GM04504 (cell line): ENCODE measurements at places on chromosomes 1 and 21.

DNA sequence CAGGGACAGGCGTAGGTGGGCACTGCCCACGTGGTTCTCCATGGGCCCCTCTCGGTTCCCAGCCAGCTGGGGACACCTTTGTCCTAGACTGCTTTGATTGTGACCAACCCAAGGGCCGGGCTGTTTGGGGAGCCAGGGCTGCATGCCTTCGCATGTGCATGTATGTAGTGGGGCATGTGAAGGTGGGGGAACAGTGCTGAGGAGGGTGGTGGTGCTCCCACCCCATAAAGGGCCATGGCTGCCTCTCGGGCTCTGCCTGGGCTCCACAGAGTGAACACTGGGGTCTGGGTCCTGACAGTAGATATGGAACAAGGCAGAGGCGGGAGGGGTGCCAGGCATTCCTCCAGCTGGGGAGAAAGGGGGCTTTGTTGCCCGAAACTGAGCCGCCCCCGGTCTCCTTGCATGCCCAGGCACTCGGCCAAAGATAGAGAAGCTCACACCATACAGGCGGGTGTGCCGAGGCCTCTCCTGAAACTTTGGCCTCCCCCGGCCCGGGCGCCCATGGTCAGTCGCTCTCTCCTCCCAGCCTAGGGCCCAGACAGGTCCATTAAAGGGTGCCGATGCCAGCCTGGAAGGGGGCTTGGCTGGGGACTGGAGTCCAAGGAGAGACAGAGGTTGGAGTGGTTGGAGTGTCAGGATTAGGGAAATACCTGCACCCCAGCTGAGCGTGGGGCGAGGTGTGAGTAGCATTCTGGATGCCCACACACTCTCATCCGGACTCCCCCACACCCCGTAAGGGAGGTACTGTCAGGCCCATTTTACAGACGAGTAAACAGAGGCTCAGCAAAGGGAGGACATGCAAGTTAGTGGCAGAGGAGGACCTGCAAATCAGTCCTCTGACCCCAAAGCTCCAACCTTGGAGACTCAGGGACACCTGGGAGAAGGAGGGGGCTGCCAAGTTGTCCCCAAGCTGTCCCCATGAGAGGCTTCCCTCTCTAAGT lies 41.1 kb downstream of the EPHA2 start:
- DNase-seq: no peak

DNA sequence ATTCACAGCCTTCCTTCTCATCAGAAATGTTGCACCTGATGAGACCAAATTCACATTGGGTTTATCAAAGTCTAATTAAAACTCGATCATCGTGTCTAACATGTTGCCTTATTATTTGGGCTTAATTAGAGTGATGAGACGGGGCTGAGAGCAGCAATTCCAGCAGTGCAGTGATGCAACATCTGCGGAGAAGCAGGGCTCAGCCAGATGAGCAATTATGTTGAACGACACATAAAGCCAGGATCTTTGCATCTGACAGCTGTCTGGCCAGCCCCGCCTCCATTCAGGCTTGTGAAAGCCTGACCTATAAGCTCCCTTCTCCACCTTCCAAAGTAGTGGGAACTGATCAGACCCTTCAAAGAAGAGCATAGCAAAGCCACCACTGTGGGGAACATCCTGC lies 109.8 kb downstream of the C1orf94 start:
- DNase-seq: no peak

DNA sequence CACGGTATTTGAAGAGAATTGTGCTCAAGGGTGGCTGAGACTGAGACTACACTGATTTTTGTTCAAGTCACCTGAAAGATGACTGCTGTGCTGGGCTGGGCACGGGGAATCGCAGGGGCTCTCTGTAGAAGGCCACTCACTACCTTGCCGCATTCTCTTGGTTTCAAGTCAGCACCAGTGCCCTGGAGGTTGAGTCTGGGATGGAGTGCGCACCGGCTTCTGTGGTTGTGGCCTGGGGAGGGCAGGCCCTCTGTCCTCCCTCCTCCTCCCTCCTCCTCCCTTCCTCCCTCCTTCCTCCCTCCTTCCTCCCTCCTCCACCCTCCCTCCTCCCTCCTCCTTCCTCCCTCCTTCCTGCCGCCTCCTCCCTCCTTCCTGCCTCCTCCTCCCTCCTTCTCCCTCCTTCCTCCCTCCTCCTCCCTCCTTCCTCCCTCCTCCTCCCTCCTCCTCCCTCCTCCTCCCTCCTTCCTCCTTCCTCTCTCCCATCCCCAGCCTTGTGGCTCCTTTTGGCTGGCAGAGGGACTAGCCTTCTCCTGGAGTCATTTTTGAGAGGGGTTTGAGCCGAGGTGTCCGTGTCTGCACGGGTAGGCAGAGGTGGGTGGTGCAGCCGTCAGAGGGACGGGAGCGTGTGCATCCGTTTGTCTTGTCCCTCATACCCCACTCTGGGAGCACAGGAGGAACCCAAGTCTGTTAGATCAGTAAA lies 9.5 kb downstream of the RER1 start:
- no peak for DNase-seq

DNA sequence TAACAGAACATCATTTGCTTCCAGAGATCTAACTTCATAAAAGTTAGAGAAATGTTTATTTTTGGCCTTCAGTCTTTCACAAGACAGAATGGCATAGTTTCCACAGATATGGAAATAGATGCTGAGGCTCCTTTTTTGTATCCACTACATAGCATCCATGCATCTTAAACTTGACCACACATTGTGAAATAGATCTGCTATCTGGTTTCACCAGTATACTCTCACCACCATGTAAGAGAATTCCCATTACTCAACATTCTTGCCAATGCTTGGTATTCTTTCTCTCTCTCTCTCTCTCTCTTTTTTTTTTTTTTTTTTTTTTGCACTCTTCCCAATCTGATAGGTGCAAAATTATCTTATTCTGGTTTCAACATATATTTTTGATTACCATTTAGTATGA lies 52.1 kb upstream of the PRMT6 start:
- no peak for DNase-seq

GRCh38 chr1:11053758-11054137 lies 6.1 kb downstream of the SRM start:
- DNase-seq: no peak

DNA sequence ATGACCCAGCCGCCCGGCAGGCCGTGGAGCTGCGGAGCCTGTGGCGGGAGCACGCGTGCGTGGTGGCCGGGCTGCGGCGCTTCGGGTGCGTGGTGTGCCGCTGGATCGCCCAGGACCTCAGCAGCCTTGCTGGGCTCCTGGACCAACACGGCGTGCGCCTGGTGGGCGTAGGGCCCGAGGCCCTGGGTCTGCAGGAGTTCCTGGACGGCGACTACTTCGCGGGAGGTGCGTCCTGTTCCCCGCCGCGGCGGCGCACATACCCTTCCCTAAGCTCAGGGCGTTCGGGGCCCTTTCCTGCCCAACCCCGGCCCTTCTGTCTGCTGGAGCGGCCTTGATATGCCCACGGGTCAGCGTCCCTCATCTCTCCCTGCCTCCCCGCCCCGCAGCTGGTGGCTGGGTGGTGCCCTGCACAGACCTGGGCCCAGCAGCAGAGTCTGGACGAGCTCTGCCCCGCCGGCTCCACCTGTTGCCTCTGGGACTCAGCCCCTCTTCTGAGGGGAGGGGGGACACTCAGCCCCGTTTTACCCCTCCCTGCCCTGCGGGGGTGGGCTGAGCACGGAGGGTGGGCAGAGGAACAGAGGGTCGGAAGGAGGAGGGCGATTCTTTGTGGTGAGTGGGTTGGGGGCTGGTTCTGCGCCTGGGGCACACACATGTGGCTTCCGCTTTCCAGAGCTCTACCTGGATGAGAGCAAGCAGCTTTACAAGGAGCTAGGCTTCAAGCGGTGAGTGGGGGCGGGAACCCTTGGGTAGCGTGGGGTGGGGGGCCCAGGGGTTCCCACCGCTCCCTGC lies 688 bp downstream of the PRXL2B start:
- peak; percentile 1 for DNase-seq

- peak; percentile 89 for DNase-seq
These were observed at the start of gene DUSP12 for GRCh38 chr1:161749509-161750407. Gene DUSP12 (plus strand): TSS chr1:161749786. CDS start chr1:161749802, 16 bp downstream.

GRCh38 chr1:53588053-53588779 lies 129.0 kb downstream of the DMRTB1 start:
- DNase-seq: no peak

GRCh38 chr1:151775894-151776664 lies 12.8 kb upstream of the MRPL9 start:
- no peak for DNase-seq
